Glutamatergic neuron (in vitro differentiated cells): ENCODE measurements at places on chromosomes 11 and 22.
A peak's percentile ranks its signal among the peaks of the same experiment; 100 is the strongest.

DNA sequence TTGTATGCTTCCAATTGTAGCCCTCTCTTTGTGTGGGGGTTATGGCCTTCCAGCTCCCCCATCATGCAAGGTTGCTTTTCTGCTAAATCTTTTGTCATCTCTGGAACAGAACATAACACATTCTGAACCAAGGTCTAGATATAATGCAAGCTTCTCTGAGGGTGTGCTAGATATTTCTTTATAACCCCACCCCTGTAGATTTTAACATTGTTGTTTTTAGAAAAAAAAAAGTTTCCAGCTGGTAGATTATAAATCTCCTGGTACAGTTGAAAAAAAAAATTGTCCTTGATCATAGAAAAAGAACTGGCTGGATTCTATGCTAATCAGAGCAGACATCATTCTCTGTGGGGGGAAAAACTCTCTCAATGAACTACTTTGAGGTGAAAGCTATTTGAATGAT lies 363.3 kb downstream of the METTL15 start:
- DNase-seq = no peak

DNA sequence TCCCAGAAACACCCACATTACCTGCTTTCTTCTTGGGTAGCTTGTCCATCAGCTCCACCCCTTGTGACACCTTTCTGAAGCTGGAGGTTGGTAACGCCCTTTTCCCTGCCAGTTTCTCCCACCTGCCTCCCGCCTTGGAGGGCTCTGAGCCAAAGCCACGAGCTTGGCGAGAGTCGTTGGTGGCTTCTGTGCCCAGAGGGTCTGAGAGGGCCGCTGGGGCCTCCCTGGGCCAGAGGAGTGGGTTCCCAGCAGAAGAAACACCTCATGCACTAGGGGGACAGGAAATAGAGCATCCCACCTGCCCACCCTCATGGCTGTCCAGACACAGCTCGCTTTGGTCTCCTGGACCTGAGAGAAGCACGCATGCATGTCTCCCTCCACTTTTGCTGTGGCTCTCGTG lies 37.9 kb downstream of the B3GAT1 start:
- DNase-seq = peak; percentile 10

- no peak for DNase-seq
Measured at GRCh38 chr11:133991101-133991500, 34.3 kb upstream of the IGSF9B start.

- no peak for DNase-seq
Measured at GRCh38 chr11:15649371-15650104, 534.8 kb downstream of the INSC start.
